Epithelial cell of prostate (primary cell): ENCODE measurements at places on chromosomes 16 and 17.

GRCh38 chr17:80859002-80859941 lies 132.4 kb upstream of the CHMP6 start:
- DNase-seq = peak; percentile 10

- DNase-seq = no peak
These were observed 31.9 kb upstream of the ABCC11 start for GRCh38 chr16:48279199-48279598.

GRCh38 chr16:89354325-89354724 lies 136.0 kb downstream of the ANKRD11 start:
- no peak for DNase-seq

GRCh38 chr17:78058001-78058400 lies 70.6 kb downstream of the TMC6 start:
- no peak for DNase-seq

GRCh38 chr17:66667491-66668030 lies 167.4 kb upstream of the CACNG5 start:
- DNase-seq = no peak

GRCh38 chr17:78789149-78789662 lies 7.1 kb upstream of the CYTH1 start:
- no peak for DNase-seq

GRCh38 chr17:40101367-40102210 lies 1.2 kb upstream of the NR1D1 start:
- DNase-seq = no peak

GRCh38 chr17:75825149-75825552 lies 19.1 kb downstream of the UNC13D start:
- no peak for DNase-seq

GRCh38 chr16:3698941-3699340 lies 18.4 kb downstream of the TRAP1 start:
- DNase-seq = no peak

DNA sequence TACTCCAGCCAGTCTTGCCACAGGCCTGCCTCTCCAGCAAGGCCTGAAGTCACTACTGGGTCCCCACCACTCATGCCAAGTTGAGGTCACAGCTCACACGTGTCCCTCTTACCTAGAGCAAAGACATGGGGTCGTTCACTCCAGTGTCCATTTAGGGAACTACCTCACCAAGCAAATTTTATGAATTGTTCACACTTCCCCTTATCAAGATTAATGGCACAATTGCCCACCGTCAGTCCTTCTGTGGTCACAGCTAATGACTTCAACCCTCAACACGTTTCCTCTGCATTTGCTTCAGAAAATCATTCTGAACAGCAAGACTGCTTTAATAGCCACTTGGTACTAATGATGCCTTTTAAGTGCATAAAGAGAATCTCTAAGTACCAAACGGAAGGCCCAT lies 14.6 kb downstream of the IRX6 start:
- DNase-seq = no peak

GRCh38 chr16:9957002-9957401 lies 225.2 kb downstream of the GRIN2A start:
- no peak for DNase-seq

- no peak for DNase-seq
These were observed 180.0 kb downstream of the TOX3 start for GRCh38 chr16:52366983-52367382.

- DNase-seq = no peak
These were observed 32.3 kb upstream of the CAPN15 start for GRCh38 chr16:495127-495748.

DNA sequence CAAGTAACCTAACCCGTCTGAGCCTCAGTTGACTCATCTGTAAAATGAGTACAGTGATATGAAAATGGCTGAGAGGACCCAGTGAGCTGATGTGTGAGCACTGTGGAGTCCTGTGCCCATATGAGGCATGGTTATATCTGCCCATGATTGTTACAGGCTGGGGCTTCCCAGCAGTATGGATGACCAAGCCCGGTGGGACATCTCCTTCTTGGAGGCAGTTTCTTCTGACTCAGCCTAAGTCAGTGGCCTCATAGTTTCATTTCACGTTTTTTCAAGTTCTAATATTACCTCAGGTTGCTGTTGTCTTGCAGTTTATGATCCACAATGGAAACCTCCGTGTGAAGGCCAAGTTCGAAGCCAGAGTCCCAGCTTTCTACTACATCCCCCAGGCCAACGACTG lies 4.8 kb downstream of the ADAP2 start:
- no peak for DNase-seq

- DNase-seq = no peak
These were observed 14.6 kb downstream of the CACNA1H start for GRCh38 chr16:1167276-1168107.

GRCh38 chr17:46020023-46020761 lies 21.1 kb downstream of the STH start:
- DNase-seq = no peak

DNA sequence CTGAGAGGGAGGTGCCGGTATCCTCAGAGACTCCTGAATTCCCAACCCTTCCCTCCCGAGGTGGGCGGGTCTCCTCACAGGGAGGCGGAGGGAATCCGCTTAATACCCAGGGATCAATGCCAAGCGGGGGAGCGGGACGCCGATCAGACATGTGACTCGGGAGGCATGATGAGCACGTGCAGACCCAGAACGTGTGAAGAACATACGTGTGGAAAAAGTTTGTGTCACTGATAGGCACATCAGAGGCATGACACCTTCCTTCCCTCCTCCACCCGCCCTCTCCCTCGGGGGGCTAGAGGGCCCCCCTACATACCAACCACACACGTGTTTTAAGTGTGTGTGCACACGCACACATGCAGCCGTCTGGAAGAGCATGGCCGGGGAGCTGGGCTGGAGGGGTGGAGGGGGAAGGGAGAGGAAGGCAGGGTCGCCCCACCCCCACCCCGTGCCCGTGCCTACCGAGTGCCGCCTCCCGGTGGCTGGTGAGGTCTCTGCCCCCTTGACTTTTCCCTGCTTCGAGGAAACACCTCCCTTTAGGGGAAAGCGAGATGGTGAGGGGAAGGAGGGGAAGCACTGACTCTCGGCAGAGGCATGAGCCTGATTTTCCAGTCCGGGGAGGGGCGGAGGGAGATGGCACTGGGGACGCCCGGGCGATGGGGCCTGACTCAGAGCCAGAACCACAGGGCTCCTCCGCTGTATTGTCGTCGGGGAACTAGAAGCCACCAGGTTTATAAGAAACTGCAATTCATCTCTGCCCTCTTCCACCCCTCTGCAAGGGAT lies 12.1 kb upstream of the TBX21 start:
- peak; percentile 3 for DNase-seq

- peak; percentile 66 for DNase-seq
These were observed 431.8 kb downstream of the PMP22 start for GRCh38 chr17:14833201-14833785.

- DNase-seq = no peak
These were observed 500.1 kb downstream of the MAF start for GRCh38 chr16:79100447-79100846.

DNA sequence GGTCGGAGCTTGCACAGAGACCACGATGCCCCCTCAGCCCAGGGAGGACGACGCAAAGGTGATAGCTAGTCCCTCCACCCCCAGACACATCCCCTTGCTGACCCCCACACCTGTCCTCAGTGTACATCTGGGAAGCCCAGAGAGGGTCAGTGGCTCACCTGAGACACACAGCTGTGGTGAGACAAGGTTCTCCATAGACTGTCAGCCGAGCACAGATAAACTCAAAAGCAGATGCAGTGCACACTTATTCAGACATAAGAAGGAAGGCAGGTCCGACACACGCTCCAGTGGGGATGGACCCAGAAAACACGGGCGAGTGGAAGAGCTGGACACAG lies 19.6 kb downstream of the CBFA2T3 start:
- DNase-seq = no peak

DNA sequence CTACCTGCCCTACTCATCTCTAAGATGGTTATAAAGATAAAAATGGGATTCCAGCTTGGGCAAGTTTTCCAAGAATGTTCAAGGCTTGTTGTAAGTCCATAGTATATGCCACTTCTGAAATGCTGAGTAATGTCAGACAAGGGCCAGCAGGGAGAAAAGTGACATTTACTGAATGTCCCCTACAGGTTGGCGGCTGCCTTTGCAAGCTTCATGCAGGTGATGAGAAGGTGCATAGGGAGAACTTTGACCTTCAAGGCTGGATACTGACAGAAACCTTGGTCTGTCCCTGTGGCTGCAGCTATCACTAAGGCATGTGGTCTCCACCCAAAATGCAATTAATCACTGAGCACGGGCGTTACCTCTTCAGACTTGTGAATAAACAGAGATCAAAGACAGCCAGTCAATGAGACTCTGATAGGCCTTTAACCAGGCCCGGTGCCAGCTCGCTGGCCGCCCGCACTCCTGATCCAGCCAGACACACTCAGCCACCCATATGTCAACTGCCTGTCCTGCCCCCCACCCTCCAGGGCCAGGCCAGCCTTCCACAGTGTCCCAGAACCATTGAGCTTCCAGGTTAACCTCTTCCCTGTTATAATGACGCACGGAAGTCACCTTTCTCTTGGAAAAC lies 26.8 kb upstream of the AXIN2 start:
- DNase-seq = no peak

- DNase-seq = no peak
These were observed 38.6 kb downstream of the FOXL1 start for GRCh38 chr16:86616906-86617305.

DNA sequence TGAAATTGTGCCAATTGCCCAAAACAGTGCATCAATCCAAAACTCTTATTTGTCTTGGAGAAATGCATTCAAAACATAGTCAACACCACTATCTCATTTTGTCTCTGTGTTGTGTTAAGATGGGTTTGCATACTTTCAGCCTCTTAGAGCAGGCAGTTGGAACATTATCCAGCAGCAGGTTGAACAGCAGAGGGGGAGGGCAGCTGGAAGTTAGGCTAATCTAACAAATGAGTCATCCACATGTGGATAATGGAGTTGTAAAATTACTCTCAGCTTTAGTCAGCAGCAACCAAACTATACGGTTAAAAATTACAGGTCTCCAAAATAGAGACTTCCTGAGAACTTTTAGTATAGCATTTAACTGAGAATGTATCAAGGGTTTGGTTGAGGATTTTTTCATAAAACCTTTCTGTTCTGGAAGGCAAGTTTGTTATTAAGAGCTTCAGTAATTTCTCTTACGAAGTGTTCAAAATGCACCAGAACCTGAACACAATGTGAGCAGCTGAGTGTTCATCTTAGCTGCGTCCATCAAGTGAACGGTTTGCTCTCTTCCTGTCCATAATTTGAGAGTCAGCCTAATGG lies 46.3 kb downstream of the PRKCA start:
- peak; percentile 8 for DNase-seq

DNA sequence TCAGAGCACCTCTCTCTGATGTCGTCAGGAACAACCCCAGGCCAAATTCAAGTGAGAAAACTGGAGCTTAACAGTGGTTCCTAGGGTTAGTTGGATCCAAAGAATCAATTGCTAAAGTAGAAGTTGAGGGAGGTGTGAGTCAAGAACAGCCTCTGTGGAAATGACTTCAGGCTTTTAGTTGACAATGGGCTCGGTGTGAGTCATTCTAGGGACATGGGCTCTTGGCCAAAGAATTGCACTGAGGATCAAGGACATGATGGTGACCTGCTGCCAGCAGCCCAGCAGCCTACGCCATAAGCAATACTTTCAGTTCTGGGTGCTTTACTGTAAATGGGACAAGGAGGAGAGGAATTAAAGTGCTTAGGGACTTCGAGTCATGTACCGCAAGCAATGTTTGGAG lies 32.1 kb upstream of the SMURF2 start:
- DNase-seq = no peak

DNA sequence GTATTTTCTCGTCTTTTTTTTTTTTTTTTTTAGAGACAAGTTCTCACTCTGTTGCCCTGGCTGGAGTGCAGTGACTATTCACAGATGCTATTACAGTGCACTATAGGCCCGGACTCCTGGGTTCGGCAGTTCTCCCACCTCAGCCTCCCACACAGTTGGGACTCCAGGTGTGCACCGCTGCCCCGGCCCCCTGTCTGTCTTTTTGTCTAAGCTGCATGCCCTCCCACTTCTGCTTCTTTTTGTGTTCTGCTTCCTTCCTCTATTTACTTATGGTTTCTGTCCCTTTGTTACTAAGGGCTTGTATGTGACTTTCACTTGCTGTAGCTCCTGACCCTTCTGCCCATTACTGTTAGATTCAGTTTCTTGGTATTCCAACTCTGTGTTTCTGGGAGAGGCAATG lies 20.5 kb downstream of the SLC7A6 start:
- DNase-seq = no peak

DNA sequence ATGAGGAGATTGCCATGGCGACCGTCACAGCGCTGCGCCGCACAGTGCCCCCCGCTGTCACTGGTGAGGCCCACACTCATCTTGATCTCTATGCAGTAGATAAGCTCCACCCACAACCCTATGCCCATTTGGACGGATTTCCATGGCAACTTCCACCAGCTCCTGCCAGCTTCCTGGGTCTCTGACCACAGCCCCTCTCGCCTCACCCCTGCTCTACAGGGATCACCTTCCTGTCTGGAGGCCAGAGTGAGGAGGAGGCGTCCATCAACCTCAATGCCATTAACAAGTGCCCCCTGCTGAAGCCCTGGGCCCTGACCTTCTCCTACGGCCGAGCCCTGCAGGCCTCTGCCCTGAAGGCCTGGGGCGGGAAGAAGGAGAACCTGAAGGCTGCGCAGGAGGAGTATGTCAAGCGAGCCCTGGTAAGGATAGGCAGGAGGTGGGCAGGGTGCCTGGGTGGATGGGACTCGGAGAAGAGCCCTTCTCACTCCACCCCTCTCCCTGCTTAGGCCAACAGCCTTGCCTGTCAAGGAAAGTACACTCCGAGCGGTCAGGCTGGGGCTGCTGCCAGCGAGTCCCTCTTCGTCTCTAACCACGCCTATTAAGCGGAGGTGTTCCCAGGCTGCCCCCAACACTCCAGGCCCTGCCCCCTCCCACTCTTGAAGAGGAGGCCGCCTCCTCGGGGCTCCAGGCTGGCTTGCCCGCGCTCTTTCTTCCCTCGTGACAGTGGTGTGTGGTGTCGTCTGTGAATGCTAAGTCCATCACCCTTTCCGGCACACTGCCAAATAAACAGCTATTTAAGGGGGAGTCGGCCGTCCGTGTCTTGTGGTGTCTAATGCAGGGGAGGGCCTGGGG lies 4.3 kb downstream of the ALDOA start:
- no peak for DNase-seq

GRCh38 chr16:67803894-67804293 lies 2.5 kb downstream of the RANBP10 start:
- DNase-seq = no peak

- DNase-seq = no peak
These were observed 131.5 kb upstream of the CHMP6 start for GRCh38 chr17:80860101-80860671.

DNA sequence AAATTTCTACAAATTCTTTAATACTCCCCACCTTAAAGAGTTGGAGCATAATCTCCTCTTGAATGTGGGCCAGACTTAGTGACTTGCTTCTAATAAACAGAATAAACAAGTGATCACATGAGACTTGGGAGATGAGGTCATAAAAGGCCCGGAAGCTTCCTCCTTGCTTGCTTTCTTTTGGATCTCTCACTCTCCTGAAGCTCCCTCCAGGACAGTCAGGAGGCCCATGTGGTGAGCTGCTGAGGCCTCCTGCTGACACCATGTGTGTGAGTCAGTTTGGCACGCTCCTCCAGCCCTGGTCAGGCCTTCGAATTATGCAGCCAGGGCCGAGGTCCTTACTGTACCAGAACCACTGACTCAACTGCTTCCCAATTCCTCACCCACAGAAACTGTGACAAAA lies 53.2 kb downstream of the NDEL1 start:
- peak; percentile 60 for DNase-seq
